ENCODE measurements at places on chromosomes 4 and X.
A peak's percentile ranks its signal among the peaks of the same experiment; 100 is the strongest.

DNA sequence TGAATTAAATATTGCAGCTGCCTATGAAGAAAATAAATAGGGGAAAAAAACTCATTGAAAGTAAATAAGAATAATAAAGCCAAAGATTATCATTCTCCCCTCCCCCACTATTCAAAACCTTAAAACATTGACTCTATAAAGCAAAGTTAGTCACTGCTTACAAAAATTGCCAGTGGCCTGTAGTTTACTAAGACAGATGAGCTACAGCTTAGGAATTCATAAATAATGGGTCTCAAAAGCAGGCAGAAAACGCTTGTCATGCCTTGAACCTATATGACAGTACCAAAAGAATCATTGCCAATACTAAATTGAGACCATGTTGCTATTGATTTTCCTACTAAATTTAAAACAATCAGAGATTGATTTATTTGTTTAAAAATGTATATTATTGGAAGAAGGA is 78.9 kb downstream of the SLC10A7 start:
- no peak for DNase-seq

DNA sequence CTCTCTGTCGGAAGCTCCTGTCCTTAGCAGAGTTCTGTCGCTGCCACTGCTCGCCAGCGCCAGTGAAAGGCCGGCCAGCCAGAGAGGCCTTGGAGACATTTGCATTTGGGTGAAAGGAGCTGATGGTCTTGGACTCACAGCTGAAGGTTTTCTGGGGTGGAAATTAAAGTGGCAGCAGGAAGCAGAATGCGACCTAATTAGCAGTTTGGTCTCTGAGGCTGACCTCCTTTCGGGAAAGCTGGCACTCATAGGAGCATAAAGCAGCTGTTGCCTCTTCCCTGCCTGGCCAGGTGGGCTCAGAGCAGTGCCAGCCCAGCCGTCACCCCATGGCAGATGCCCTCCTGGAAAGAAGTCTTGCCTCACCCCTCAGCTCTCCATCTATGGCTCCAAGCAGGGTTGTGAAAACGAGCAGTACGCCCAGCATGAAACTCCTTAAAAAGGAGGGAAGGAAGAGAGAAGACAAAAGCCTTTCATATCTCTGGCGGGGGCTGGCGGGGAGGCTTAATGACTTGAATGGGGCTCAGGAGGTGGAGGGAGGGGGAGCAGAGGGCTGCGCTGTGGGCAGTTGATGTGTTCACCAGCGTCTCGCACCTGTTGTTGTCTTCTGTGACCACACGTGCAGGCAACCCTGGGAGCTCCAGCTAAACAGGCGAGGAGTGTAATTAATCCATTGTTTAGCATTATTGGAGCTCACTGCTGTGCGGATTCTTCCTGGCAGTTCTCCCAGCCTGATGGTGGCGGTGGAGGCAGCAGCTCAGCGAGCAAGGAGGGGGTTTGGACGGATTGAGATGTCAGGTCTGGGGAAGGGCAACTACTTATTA is 264.0 kb downstream of the MID1IP1 start:
- no peak for DNase-seq

- no peak for DNase-seq
Observed at GRCh38 chr4:139540161-139540560, 15.9 kb downstream of the SETD7 start.

DNA sequence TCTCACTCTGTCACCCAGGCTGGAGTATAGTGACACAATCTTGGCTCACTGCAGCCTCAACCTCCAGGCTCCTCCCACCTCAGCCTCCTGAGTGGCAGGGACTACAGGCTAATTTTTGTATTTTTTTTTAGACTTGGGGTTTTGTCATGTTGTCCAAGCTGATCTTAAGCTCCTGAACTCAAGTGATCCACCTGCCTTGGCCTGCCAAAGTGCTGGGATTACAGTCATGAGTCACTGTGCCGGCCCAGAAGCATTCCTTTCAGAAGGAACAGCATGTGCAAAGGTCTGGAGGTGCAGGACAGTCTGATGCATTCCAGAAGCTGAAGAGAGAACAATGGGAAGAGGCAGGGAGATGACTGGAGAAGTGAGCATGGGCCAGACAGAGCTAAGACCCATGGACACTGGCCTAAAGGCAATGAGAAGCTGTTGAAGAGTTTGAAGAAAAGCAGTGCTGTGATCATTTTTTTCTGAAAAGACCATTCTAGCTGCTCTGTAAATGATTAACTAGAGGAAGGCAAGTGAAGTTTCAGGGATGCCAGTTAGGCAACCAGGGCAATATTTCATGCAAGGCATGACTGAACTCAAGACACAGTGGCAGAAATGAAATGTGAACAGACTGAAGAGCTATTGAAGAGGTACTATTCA is 43.2 kb downstream of the MANBA start:
- DNase-seq, result no peak

- DNase-seq, result no peak
Observed at GRCh38 chr4:111064342-111064993, 441.6 kb upstream of the PITX2 start.

DNA sequence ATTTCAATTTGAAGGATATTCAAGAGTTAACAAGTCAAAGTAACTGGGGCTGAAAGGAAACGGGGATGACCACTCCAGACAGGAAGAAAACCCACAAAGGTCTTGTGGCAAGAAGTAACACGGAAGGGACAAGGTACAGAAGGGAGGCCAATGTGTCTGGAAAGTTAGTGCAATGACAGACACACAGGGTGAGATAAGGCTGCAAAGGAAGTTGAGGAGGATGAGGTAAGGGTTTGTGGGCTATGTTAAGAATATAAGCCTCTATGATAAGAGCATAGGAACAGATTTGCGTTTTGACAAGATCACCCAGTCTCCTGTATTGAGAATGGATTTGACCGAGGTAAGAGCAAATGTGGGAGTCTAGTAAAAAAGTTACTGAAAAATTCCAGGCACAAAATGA is 21.9 kb upstream of the EMCN start:
- no peak for DNase-seq

- DNase-seq, result no peak
Observed at GRCh38 chr4:102826105-102826889, 1.1 kb downstream of the UBE2D3 start.

DNA sequence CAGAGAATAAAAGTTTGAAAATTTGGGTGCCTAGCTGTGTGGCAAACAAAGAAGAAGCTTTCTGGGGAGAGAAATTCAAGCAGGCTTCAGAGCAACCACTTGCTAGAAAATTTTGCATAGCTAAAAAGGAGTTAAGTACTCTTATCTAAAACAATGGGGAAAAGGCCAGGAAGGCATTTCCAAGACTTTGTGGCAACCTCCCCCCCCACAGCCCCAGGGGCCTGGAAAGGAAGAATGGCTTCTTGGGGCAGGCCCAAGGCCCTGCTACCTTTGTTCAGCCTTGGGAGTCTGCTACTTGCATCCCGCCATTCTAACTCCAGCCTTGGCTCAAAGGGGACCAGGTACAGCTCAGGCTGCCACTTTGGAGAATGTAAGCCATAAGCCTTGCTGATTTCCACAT is 102.2 kb downstream of the PTCHD1 start:
- DNase-seq, result no peak

GRCh38 chrX:19566359-19567222 is 51.3 kb upstream of the MAP3K15 start:
- DNase-seq, result no peak

- no peak for DNase-seq
Observed at GRCh38 chr4:8293131-8293975, 23.8 kb downstream of the HTRA3 start.

DNA sequence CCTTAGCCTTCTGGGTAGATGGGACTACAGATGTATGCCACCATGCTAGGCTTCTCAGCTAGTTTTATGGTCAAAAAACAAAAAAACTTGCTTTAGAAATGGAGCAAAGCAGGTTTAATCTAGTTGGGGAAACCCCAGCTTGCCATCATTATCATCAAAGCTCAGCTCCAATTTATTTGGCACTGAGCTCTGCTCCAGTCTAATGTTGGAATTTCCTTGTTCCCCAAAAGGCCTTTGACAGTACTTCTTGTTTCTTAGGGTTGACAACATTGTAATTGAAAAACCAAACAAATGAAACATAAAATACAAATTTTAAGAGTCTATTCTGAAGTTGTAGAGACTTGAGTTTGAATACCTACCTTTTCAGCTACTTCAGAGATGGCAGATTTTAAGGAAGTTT is 48.0 kb downstream of the MRPL1 start:
- no peak for DNase-seq

- no peak for DNase-seq
Observed at GRCh38 chr4:167114416-167114971, 119.8 kb downstream of the SPOCK3 start.

DNA sequence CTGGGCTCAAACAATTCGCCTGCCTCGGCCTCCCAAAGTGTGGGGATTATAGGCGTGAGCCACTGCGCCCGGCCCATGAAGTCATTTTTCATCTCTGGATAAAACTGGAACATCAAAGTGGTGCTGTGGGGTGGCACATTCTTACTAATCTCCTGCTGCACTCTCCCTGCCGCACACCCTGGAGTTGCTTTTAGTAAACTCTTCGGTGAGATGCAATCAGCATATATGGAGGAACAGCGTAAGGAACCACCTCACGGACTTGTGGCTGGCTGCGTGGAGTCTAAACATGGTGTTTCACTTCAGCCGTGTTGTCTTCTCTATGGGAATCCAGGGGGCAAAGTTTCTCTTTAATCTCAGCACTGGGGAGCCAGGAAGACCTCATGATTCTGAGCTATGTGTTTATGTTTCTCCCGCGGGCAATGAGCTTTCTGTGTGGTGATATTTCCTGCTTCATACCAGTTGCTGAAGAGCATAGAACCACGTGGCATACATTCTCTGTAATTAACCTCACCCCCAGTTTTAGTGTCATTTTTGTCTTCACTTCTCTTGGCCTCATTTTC is 2.1 kb upstream of the RHOH start:
- DNase-seq, result no peak

DNA sequence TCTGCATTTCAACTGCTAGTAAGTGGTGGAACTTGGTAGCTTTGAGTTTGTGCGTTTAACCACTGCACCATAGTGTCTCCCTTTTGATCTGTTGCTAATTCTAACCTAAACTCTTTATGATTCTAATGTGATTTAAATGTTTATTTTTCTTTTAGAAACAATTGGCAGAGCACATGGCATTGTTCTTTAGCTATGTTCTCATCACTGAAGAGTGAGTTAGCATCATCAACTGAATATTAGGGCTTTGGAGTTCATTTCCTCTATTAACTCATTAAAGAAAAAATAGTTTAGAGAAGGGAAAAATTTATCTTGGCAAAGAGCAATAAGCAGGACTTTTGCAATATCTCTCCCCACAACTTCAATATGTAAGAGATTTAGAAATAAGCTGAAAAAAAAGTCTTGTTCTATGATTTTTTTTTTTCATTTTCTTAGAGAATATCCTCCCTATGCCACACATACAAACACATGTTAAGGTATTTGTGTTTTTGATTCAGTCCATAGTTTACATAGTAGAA is 25.7 kb downstream of the CPEB2 start:
- DNase-seq, result no peak

GRCh38 chrX:10110316-10110935 is 46.3 kb upstream of the CLCN4 start:
- DNase-seq, result no peak

GRCh38 chrX:37378404-37378803 is 29.2 kb downstream of the PRRG1 start:
- DNase-seq, result no peak

DNA sequence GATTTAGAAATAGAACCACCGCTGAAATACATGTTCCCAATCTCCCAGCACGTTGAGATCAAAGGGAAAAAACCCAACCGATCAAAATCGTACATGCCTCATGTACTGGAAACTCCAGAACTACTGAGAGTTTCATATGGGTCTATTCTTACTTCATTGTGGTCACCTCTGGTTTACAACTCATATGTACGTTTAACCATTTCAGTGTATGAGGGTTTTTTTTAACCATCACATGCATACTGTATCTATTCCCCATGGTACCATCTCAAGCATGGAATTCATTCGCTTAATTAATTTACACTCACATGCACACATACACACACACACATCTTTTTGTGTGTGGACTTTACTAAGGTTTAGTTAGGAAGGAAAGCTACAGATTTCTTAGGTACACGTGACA is 46.0 kb upstream of the CLNK start:
- no peak for DNase-seq

- DNase-seq, result no peak
Observed at GRCh38 chr4:86592553-86593249, 1.4 kb upstream of the PTPN13 start.

DNA sequence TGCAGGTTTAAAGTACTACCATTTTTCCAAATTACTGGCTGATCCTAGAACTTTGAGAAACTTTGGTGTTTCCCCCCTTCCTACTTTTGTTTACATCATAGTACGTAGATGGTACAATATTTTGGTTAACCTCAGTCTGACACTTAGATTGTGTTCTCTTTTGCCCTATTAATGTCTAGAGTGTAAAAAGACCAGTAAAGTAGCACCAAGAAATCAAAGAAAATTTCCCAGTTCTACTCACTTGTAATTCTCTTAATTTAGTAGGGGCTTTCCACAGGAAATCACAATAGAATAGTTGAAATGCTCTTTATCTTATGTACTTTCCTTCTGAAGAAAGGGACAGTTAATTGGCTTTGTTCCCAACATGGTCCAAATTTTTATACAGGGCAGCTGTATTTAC is 51.6 kb downstream of the NFKB1 start:
- no peak for DNase-seq

- DNase-seq, result no peak
Observed at GRCh38 chr4:147318586-147318985, 162.3 kb upstream of the EDNRA start.

DNA sequence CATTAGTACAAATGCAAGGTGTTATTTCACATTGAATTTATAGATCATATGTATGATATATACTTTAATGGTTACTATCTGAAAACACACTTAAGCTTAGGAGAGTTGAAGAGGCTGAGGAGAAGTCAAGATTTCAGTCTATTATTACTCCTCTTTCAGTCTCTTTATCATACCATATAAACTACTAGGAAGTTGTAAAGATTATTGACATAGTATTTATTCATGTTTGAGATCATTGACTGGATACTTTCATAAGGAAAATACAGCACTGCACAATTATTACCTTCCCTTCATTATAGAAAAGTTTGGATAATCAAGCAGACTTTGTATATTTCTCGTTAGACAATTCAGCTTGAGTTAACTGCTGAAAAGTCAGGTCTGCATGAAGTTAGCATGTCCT is 10.0 kb upstream of the SGMS2 start:
- DNase-seq, result no peak

- no peak for DNase-seq
Observed at GRCh38 chr4:96356591-96357370, 516.9 kb downstream of the PDHA2 start.

DNA sequence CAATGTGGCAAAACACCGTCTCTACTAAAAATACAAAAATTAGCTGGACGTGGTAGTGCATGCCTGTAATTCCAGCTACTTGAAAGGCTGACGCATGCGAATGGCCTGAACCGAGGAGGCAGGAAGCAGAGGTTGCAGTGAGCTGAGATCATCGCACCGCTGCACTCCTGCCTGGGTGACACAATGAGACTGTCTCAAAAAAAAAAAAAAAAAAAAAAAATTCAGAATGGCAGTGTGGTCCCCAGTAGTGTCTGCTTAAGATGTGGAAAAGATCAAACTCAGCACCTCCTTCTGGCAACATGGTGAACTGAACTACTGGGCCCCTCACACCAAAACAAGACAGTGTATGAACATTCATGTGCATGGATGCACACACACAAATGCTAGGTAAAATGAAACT is 32.2 kb downstream of the SMS start:
- peak; percentile 15 for DNase-seq
